Activated T-cell treated with anti-CD3 and anti-CD28 coated beads for 48 hours (primary cell): ENCODE measurements at places on chromosomes 7 and 10.
A peak's percentile ranks its signal among the peaks of the same experiment; 100 is the strongest.

DNA sequence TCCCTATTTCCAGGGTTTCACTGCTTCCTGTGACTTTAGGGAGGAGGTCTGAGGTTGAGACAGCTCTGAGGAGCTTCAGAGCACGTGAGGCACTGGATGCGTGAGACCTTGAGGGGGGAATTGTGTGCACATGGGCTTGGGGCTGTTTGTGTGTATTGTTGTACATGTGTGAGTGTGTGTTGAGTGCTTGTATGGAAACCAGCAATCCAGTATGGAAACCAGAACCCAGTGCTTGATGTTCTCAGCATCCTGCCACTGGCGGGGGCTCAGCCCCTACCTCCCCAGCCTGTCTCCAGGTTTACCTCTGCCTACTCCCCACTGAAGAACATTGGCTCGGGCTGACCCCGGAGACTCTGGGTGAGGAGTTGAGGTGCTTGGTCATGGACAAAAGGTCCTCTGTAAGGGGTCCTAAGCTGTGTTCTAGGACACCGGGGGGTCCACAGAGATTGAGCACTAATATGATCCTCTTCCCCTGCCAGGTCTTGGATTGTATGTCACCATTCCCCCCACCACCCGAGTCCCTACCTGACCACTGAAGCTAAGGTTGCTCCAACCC lies 20.8 kb downstream of the SFTPD start:
- DNase-seq, result no peak

GRCh38 chr10:7980196-7980595 lies 74.3 kb upstream of the GATA3 start:
- no peak for DNase-seq

DNA sequence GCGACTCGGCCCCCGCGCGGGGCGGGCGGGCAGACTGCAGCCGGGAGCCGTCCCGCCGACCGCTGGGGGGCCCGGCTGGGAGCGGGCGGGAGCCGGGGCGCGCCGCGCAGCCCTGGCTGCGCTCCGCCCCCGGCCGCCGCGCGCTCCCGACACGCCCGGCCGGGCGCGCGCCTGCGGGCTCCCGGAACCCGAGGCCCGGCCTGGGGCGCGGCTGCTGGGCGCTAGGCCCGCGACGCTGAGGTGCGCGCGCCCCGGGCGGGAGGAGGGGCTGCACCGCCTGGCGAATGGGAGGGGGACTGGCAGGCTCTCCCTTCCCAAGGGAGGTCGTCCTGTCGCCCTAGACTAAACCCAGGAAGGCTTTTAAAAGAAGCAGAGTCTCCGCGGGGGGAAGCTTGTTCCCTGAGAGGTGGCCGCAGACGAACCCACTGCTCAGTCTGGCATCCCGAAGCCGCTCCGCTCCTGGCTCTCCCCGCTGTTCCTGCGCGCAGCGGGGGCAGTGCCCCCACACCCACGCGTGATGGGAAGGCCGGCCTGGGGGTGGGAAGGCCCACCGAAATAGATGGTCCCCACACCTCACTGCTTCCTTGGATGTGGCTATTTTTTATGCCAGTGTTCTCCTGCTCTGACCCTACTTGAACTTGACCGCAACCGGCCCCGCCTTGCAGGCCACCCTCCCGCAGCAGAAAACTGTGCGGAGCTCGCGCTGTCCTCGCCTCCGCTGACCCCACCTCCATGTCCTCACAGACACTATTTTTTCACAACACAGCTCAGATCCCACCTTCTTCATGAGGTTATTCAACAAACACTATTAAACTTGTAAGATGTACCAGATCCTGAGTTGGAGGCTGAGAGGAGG lies at the start of gene VOPP1:
Gene VOPP1, minus strand, starts transcription at position 125 of the 856 bp plus-strand sequence. CDS start 178 bp downstream, outside the sequence.
- DNase-seq, result peak; percentile 70

DNA sequence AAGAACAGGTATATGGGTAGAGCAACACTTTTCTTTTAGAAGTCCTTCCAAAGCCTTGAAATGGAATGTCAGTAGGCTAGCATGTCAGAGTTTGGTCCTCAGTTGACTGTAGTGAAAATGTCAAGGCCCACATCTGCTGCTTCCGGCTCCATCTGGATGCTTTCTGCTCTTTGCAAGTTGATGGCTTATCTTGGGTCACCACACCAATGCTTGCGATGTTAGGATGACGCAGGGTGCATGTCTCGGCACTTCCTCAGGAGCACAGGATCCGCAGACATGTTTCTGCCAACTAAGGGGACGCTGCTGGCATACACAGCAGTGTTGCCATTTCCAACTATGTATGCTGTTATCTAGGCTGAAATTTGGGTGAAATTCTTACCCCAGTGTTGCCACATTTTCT lies 14.0 kb upstream of the HBP1 start:
- no peak for DNase-seq

GRCh38 chr10:7192061-7192460 lies 218.8 kb downstream of the SFMBT2 start:
- no peak for DNase-seq

DNA sequence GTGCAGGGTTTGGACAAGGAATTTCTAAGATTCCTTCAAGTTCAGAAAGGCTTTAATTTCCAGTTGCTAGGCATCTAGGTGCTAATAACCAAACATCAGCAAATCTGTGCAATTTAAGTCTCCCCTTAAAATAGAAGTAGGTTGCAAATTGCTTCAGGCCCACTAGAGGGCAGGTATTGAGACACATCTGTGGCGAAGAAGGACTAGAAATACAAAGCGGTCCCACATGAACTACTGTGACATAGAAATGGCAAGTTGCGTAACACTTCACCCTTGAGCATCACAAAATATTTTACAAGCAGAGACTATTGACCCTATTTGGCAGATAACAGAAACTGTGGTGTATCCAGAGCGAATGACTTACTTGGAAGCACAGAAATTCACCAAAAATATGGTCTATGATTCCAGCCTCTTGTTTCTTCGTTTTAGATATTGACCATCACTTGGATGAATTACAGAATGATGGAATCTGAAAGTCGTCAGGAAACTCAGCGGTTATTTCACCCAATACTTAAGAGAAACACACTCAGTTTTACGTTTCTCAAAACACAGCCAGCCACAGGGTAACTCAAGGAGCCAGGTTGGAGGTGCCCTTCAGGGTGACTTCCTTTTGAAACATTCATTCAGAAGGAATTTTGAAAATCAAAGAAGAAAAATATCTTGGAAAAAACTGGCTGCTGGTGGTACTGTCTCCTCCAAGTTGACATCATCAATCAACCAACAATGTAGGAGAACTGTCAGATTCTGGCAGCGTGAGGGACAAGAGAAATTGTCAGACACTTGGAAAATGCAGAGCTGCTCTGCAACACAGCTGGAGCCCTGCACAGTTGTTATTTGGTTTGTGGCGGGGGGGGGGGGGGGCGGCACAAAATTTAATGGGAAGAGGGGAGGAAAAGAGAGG lies 256.3 kb upstream of the MINDY3 start:
- no peak for DNase-seq

DNA sequence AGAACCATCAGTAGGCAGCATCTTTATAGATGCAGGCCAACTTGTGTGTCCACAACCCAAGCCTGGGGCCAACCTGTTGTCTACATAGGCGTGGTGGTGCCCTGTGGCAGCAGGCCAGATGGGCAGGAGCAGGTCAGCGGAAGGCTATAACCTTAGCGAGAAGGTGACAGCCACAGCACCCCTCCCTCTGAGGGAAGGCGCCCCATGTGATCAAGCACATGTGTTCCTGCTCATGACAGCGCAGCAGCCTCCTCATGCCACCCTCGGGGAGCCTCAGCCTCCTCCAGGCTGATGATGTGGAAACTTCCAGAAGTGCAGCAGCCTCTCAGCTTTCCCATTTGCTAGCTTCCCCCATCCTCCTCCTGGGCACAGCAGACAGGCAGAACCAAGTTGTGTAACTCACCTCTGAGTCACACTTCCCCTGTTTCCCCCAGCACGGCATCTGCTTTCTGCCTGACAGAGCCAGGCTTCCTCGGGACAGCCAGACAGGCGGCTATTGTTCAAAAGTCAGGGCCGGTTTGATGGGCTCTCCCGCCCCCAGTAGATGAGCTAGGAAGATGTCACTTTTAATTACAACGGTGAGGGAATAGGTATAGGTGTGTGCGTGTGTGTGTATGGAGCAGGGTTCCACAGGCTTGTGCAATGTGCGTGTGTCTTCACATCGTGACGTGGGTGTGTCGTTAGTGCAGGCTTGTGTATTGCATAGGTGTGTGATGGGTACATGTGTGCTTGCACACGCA lies 312.0 kb upstream of the ZMIZ1 start:
- DNase-seq, result no peak

GRCh38 chr10:79056736-79057391 lies 11.9 kb upstream of the ZMIZ1 start:
- no peak for DNase-seq

GRCh38 chr10:26627324-26627723 lies 70.2 kb upstream of the PDSS1 start:
- DNase-seq, result no peak

- peak; percentile 63 for DNase-seq
These were observed 26.1 kb downstream of the FAM53B start for GRCh38 chr10:124717911-124718741.

GRCh38 chr7:75762350-75762917 lies 9.6 kb downstream of the CCL26 start:
- no peak for DNase-seq

DNA sequence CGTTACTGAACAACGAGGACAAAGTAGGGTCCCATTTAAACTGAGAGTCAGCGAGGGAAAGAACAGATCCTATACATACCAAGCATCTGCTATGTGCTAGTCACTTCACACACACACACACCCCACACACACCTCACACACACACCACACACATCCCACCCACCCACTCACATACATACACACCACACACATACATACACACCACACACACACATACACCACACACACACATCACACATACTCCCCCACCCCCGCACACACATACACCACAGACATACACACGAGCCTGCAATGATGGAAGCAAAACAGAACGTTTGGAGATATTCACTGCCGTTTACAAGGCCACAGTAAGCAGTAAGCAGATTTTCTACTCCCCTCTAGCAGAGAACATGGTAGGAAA lies 607 bp upstream of the GRB10 start:
- no peak for DNase-seq

DNA sequence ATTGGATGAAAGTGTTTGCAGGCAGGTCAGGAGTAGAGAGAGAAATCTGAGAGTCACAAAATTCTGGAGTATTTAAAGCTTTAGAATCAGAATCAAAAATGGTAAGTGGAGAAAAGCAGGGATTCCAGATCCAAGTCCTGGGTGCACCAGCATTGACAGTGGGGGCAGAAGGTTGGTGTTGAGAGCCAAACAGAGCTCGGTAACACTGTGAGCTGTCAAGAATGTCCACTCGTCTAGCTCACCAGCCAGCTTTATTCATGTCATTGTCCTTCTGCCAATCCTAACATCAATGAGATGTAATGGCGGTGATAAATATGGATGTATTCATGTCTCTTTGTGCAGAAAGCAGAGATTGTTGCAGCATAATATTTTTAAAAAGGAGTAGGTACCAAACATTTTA lies 128.8 kb downstream of the KLF6 start:
- no peak for DNase-seq

- peak; percentile 8 for DNase-seq
These were observed 131.9 kb downstream of the CALCR start for GRCh38 chr7:93442478-93443224.

DNA sequence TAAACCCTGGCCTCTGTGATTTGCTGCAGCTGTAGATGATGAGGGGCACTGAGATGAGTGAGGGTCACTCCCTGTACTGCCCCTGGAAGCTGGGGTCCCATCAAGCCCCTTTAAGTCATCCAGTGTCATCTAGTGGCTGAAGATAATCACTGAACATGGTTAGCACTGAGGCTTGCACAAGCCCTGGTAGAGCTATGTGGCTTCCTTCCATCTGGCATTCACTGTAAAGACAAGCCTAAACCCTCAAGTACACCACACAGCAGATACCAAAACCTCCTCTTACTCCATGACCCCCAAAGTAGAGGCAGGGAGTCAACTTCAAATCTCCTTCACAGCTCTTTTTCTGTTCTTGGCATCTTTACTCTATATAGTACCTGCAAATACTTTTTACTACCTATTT lies 72.7 kb upstream of the MRLN start:
- no peak for DNase-seq

GRCh38 chr7:45578022-45578421 lies 3.9 kb downstream of the ADCY1 start:
- DNase-seq, result no peak

DNA sequence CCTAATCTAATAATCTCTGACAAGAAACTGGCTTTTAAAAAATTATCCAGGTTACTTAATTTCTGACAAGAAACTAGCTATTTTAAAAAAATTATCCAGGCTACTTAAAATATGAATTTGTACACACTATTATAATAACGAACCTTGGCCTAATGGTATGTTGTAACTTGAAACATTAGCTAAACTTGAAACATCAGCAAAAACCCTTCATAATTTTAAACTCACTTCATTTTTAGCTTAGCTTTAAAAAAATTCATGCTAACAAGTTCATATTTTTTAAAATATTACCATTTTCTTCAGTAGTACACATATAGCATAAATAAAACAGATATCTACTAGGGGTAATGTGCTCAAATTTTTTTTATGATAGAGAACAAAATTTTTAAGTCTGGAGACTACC lies 35.6 kb downstream of the BRAF start:
- no peak for DNase-seq

DNA sequence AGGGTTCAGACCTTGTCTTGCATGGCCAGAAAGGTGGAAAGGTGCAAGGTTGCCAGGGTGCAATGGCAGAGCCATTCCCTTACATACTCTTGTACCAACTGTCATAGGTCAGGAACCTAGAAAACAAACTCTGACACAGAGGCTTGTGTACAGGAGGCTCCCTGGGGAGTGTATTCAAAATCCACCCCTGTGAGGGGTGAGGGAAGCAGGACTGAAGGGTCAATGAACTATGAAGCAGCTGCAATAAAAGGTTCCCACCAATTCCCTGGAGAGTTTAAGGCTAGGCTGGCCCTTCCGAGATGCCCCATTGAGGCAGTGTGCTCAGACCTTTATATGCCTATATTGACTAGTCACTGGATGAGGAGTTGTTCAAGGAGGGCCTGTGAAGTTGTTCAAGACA lies 13.9 kb upstream of the CUZD1 start:
- DNase-seq, result no peak

GRCh38 chr10:95246582-95247051 lies 44.2 kb downstream of the PDLIM1 start:
- DNase-seq, result peak; percentile 45

DNA sequence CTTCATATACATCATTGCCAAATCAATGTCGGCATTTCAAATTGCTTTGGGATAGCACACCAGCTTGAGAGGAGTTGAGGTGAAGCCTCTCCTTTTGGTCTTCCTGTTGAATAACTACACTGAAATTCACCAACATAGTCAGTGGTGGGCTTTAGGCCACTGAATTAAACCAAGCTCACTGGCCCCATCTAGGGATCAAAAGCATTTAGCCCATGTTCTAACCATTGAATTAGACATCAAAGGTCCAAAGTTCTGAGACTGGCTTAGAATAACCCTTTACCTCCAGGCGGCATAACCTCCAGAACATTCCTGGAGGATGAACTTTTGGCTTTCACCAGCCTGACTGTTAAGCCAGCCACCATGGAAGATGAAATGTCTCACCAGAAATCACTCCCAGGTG lies 54.6 kb downstream of the BPGM start:
- no peak for DNase-seq
